Breast epithelium (tissue), 4 donors: ENCODE measurements at places on chromosomes 7 and 10. TPM values are rescaled to one million over a fixed set of nuclear protein-coding genes. Genes with fewer than 3 reads are reported as not detected.
A peak's percentile ranks its signal among the peaks of the same experiment; 100 is the strongest.

The SPDYE16 gene
- total RNA-seq = not detected

- no peak overlapping the region for H3K4me3 ChIP-seq
- H3K4me1 ChIP-seq = no peaks in the 10 kb centered on the region
- H3K27ac ChIP-seq = no peak overlapping the region
Measured at GRCh38 chr10:75528392-75528791, 97.0 kb downstream of the LRMDA start.

DNA sequence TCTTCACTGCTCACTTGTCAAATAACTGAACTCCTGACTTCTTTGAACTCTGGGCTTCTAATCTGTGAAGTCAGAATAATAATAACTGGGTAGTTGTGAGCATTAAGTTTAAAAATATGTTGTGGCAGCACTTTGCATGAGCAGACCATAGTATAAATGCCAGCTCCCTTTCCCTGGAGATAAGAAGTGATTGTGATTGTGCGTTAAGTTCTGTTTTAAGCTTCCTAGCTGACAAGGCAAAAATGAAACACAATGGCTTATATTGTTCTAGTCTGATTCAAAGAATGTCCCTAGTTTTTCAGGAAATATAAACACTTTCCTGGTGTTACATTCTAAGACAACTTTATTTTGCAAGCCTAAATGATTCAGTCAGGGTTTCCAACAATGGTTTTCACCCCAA, 61.8 kb downstream of the PTPRE start:
- H3K27ac ChIP-seq = no peak overlapping the region
- no peak for DNase-seq
- H3K4me3 ChIP-seq = no peak overlapping the region
- no peaks in the 10 kb centered on the region for H3K4me1 ChIP-seq

DNA sequence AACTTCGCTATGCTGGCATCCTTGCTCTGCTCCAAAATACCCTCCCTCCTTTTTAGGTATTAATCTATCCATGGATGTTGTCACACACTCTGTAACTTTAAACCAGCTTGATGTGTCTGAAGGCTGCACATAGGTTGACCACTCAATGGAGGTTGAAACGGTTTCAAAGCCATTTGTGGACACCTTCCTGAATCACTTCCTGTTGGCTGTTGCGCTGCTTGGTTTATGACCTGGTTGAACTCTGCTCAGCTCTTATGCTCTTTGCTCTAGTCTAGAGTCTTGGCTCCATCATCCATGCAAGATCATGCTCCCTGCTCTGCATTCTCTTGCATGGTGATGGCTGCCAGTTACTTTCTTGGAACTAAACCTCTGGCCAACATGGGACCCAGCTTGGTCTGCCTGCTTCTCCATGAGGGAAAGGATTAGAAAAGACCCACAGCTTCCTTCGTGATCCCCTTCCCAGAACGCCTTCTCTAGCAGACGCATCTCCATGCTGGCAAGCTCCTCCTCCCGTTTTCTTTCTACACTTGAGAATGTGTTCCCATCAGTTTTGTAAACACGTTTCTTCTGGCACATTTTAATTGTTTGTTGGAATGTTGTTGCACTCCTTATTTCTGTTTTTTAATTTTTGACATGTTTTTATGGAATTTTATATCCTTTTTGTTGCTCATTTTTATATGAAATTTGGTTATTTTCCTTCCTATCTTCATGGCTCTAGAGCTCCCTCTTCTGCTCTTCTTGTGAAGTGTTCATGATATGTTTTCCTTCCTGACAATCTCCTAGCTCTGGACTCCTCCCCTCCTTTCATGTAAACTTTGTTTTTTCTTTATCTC, 149.8 kb downstream of the XPNPEP1 start:
- no peaks in the 10 kb centered on the region for H3K27me3 ChIP-seq
- H3K27ac ChIP-seq = no peak overlapping the region
- no peaks in the 10 kb centered on the region for H3K4me1 ChIP-seq

DNA sequence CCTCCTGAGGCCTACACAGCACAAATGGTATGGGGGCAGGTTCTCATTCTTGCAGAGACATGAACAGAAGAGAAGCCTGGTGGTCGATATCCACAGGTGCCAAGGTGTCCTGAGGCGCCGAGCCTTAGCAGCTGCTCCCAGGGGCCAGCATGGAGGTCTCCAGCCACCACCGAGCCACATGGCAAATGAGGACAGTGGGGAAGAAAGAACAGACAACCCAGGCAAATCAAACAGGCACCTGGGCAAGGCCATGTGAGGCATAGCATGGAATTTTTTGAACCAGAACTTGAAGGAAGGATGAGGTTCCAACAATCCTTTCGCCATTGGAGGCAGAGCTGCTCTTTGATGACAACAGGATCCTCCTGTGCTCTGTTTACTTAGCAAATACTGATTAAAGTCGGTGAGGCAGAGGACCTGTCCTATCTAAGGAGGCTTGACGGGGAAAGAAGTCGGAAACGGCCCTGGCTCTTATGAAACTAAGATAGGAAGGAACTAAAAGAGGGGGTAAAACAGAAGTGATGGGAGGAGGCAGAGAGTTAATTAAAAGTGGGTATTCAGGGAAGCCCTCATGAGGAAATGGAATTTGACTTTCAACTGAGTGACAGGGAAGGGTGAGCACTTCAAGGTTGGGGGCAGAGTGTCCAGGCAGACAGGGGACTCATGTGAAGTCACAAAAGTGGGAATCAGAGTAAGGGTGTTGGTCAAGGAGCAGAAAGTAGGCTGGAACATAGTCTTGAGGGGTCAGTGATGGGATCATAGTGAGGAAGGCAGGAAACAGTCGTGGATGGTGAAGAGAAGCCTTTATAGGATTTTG, 8.6 kb upstream of the CALML3 start:
- no peaks in the 10 kb centered on the region for H3K27me3 ChIP-seq
- H3K4me3 ChIP-seq = no peak overlapping the region
- no peaks in the 10 kb centered on the region for H3K36me3 ChIP-seq

DNA sequence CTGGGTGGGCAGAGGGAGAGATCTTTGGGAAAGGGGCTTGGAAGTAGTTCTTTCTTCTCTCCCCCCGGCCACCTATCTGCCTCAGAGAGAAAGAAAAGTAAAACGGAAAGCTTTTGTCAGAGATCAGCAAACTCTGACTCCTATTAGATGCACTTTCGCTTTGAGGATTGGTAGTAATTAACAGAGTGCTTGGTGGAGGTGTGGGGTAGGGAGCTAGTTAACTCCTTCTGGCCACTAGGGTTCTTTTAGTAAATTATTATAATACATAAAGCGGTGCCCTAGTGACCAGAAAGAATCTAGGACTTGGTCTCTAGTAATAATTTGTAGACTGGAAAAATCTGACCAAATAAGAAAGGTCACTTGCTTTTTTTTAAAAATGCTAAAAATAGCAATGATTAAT, 54.6 kb downstream of the CPVL start:
- no peak for DNase-seq
- H3K27ac ChIP-seq = peak overlapping the region; percentile 88
- H3K4me1 ChIP-seq = peaks cover 3% of the 10 kb centered on the region
